ENCODE measurements at places on chromosomes 7 and 10.

GRCh38 chr10:35498693-35499092, 106.4 kb upstream of the GJD4 start:
- no peak for DNase-seq

DNA sequence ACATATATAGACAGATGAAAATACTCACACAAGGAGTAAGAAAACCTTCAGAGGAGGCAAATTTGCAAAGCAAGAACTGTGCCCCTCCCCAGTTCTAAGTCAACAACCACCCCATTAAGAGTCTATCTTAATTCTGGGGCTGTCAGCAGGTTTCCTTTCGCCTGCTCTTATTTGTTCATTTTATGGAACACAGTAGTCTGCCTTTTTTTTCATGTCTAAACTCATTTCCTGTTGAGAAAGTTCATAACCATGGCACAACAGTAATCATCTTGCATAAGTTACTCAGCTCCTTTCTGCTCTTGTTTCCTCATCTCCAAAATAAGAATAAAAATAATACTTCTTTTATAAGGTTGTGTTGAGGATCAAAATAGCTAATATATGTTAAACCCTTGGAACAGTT, 25.8 kb upstream of the AMPH start:
- DNase-seq, result no peak

DNA sequence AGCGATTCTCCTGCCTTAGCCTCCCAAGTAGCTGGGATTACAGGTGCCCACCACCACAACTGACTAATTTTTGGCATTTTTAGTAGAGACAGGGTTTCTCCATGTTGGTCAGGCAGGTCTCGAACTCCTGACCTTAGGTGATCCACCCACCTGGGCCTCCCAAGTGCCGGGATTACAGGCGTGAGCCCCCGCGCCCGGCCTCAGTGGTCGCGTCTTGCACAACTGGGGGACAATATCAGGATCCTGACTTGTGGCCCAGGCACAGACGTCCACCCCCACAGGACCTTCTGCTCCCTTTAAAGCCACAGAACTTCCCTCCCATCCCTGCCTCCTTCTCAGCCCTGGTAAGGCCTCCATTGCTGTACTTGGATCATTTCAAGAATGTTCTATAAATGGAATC, 16.8 kb upstream of the LARP4B start:
- no peak for DNase-seq

- DNase-seq, result no peak
Observed at GRCh38 chr10:72616716-72617115, 9.2 kb downstream of the MICU1 start.
